ELR (cell line): ENCODE measurements at places on chromosomes 13 and 19.

DNA sequence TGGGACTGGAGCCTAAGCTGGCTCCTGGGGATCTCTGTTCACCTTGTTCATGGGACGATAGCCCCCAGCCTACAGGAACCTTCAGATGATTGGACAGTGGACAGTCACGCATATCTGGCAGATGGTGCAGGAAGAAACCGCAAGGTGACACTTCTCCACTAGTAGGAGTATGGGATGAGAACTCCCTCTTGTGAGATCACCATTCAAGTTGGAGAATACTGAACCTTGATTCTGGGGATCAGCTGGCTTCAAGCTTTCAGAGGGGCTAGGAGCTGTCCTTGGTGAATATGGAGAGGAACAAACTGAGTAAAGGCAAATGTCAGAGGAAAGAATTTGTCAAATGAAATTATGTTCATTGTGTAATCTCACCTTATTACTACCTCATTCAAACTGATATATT lies 204.5 kb downstream of the PDS5B start:
- DNase-seq, result peak; percentile 36

DNA sequence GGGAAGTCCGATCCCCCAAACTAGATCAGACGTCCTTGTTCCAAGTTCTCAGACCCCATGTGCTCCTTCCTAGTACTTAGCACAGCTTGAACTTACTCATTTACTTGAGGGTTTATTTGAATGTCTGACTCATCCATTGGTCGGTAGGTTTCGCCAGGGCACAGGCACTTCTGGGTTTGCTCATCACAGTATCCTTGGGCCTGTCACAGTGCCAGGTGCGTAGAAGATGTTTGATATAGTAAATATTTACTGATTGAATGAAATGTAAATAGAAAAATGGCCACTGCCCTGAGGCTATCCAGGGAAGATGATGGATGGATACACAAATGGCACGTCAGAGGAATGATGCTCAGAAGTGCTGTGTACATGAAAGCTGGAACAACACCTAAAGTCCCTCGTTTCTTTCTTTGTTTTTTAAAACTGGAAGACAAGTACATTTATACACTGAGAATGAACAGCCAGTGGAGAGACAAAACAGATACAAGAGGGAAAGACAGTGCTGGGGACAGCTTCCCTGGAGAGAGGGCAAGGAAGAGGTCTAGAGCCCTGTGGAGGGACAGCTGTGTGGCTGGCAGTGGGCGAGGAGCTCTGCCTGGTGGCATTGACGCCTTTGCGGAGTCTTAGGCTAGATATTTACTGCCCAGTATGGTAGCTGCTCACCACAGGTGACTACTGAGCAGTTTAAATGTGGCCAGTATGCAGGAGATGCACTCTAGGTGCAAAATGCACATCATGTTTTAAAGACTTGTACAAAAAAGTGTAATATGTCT lies 31.2 kb upstream of the KL start:
- DNase-seq, result peak; percentile 65

DNA sequence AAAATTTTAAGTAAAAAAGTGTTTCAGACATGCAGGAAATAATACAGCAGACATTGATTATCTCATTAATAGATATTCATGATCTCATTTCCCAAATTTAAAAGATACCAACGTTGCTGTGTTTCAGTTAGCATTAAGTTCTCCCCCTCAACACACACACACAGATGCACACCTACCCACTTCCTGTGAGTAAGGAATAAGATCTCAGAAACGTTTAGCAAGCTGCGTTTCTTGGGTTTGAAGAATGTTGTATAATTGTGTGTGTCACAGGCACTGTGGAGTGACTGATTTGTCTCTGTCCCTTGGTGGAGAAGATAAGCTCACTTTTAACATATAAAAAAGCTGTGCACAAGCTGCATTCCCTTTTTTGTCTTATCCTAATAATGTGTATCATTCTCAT lies 196.8 kb downstream of the PDS5B start:
- peak; percentile 80 for DNase-seq

DNA sequence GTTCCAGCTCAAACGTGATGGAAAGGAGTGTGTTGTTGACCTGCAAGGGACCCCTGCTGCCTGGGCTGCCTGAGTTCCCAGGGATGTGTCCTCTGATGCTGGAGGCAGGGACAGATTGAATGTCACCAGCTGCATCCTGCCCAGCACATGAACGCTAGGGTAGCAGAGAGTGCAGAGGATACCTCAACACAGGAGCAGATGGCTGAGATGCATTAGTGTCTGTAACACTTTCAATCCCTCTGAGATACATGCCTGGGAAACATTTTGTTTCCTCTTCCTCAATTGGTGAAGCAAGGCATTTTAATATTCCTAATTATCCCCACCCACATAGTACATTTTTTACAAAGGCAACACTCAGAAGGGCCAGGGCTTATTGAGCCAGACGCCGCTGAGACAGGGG lies 106.4 kb upstream of the UBL3 start:
- no peak for DNase-seq

GRCh38 chr13:25069911-25070310 lies 26.0 kb upstream of the PABPC3 start:
- DNase-seq, result no peak

DNA sequence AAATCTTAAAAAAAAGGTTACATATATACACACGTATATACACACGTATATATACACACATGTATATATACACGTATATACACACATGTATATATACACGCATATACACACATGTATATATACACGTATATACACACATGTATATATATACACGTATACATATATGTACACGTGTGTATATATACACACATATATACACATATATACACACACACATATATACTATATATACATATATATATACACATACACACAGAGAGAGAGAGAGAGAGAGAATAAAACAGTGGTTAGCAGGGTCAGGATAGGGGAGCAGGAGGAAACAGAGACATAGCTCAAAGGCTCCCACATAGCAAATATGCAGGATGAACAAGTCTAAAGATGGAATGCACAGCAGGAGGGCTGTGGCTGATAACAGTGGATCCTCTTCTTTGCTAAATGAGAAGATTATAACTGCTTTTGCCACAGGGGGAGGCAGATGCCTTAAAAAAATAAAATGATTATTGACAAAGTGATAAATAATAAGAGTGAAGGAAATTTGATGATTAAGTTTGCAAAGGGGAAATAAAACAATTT lies 714.5 kb downstream of the UQCRFS1 start:
- DNase-seq, result no peak

- DNase-seq, result no peak
Observed at GRCh38 chr13:53017433-53017970, 11.1 kb upstream of the OLFM4 start.

GRCh38 chr13:33717775-33718174 lies 100.2 kb upstream of the RFC3 start:
- no peak for DNase-seq

GRCh38 chr13:106117035-106117434 lies 418.4 kb downstream of the EFNB2 start:
- DNase-seq, result peak; percentile 40

- no peak for DNase-seq
Observed at GRCh38 chr13:113667771-113668490, 912 bp downstream of the GRK1 start.

- DNase-seq, result no peak
Observed at GRCh38 chr19:418761-419671, 10.1 kb upstream of the C2CD4C start.

DNA sequence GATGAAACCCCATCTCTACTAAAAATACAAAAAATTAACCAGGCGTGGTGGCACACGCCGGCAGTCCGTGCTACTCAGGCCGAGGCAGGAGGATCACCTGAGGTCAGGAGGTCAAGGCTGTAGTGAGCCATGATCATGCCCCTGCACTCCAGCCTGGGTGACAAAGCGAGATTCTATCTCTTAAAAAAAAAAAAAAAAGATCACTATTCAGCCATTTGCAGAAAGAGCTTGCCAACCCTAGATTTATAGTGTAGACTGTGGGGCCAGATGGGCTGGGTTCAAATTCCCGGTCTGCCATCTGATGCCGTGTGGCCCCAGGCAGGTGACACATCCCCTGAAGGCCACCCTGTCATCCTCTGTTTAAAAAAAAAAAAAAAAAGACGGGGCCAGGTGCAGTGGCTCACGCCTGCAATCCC lies 28.9 kb downstream of the SMIM24 start:
- peak; percentile 38 for DNase-seq

DNA sequence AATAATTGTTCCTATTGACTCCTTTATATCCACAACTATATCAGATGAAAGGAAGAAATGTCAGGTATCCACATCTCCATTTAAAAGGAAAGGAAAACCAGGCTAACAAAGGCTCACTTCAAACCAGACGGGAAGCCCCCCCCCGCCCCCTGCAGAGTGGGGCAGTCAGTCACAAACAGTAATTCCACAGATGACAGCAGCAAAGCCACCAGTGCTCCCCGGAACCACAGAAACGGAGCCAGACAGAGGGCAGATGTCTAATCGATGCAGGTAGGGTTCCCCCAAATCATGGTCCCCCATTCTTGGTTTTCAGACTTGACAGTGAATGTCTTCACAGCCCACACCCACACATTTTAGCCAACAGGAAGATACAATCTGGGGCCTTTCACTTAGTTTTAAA lies 100.8 kb downstream of the STK24 start:
- DNase-seq, result no peak

DNA sequence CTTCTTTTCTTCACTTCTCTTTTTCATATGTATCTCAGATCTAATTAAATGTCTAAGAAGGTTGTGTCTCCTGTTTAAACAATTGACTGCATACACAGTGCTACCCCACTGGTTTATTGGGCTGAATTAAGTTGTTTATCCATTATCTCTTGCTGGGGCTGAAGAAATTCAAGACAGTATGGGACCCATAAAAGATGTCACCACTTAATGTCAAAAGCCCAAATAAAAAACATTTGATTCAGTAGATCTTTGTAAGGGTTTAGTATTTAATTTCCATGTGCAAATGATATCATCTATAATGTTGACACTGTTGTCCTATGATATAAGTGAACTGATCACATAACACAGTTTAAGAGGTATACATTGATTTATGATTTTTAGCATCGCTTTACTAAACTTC lies 1431.9 kb upstream of the PCDH20 start:
- DNase-seq, result no peak

DNA sequence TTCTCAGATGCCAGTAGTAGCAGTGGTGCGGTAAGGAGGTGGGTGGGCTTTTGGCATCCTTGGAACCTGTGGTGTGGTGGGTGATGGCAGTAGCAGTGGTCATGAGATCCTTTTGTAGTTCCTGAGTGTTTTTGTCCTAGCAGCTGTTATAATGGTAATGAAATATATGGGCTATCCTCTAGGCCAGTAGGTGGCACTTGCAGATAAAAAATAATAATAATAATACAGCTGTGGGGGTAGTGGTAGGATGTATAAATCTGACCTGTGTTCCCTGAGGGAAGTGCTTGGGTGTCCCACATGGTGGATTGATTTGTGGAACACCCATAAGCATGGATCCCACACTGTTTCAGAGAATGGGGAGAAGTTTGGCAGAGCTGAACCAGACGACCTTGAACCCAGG lies 334.0 kb downstream of the SLITRK5 start:
- peak; percentile 24 for DNase-seq

GRCh38 chr13:99481366-99481765 lies 19.9 kb upstream of the TM9SF2 start:
- DNase-seq, result no peak

- no peak for DNase-seq
Observed at GRCh38 chr19:10747271-10747670, 29.4 kb downstream of the DNM2 start.

DNA sequence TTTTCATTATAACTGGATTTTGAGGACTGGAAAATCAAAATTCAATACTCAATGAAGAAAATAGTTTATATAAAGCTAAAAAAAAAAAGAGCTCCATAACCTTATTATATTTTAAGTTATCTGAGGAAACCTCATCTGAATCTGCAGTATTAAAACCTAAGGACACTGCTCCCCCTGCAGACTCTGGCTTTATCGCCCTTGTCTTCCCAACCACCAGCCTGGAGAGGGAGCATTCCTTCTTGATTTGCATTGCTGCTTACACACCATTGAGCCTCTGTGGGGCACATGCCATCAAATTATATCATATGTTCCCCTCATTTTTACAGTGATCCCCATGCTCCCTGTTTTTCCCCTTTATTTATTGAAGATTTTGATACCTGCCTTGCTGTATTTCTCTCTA lies 871.4 kb upstream of the GPC6 start:
- DNase-seq, result peak; percentile 1

- no peak for DNase-seq
Observed at GRCh38 chr19:5312058-5312457, 28.6 kb downstream of the PTPRS start.

DNA sequence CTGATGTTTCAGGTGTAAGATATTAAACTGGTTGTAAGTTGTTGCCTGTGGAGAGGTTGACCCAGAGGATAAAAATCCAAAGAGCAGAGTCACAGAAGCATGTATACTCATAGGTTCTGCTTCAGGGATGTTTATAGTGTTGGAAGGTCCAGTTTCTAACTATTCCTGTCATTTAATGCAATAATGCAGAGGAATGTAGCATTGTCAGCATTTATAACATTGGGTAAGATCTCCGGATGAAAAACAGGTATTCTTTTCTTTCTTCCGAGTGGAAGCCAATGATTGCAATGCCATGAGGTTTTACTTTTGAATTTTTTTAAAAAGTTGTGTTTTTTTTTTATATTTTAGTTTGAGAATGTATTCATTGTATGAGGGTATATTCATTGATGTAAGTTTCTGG lies 771.0 kb downstream of the PCDH9 start:
- DNase-seq, result no peak

DNA sequence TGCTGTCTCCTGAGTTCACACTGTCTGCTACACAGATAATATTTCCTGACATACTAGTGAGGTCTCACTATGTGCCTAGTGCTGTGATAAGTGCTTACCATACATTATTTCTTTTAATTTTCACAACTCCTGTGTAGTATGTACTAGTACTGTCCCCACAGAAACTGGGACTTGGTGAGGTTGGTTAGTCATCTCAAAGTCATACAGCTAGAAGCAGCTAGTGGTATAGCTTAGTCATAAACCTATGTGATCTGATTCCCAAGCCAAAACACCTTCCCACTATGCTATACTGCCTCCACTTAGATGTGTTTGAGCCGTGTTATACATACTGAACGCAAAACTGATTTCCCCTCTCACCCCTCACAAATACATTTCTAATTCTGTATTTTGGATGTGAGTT lies 10.5 kb downstream of the MTMR6 start:
- peak; percentile 82 for DNase-seq

DNA sequence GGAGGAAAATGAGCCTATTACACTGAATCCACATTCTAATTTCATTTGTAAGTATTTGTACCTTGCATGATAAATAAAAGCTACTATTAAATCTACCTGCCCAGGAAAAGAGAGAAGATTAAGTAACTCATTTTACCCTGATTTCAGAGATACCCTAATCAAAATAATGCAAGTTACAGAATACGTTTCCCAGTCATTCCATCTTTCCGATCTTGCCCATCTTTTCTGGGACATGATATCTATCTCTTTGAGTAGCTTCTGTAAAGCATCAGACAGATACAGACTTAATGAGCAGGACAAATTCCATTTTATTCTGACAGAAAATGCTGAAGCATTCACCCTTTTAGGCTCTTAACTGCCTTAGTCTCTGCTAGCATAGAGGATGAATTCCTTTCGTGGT lies 56.6 kb downstream of the SPRY2 start:
- DNase-seq, result no peak
